ENCODE measurements at places on chromosomes 4 and X.

GRCh38 chr4:124265701-124266100 is 446.8 kb downstream of the ANKRD50 start:
- no peak for DNase-seq

GRCh38 chrX:45876206-45876605 is 669.0 kb downstream of the ZNF674 start:
- no peak for DNase-seq

- no peak for DNase-seq
Observed at GRCh38 chr4:175891851-175892250, 79.8 kb upstream of the GPM6A start.

DNA sequence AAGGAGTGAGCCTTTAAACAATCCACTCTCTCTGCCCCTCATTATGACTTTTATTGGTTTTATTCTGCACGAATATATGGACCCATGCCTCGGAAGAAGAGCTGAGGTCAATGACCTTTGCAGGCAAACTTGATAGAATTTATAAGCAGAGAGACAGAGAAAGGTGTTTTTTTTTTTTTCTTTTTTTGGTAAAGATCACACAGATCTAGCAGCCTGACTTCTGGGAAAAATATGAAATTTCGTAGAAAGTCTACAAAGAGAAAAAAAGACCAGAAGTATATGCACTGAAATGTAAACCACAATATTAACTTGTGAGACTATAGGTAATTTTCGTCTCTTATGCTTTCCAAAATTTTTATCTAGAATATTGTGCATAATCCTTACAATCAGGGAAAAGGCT is 61.6 kb downstream of the LEF1 start:
- no peak for DNase-seq

DNA sequence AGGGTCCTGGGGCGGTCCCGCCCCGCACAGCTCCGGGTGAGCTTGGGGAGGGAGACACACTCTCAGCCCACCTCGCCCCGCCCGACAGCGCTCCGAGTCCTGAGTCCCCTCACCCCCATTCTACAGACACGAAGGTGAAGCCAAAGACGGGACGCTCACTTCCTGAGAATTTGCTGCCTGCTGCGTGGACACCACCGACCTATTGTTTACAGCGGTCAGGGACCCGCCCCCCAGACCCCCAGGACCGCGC is 796 bp upstream of the ZNF141 start:
- DNase-seq = no peak

- no peak for DNase-seq
Observed at GRCh38 chr4:41537292-41537890, 566 bp upstream of the LIMCH1 start.

- DNase-seq = no peak
Observed at GRCh38 chr4:188428935-188429334, 289.7 kb downstream of the TRIML1 start.

DNA sequence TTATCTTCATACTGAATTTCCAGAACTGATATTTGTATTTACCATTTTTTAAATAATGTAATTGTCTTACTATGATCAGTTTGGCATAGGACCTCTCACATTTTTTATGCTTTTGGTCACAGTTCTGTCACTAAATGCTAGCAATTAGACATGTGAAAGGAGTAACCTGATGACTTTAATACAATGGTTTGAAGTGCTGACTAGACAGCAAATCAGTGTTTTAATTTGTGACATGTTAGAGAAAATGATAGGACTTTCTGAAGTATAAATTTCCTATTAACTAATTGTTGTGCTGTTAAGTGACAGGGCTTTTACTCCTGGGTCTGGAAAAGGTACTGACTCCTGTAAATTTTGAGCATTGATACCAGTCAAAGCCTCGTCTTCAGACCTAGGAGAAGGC is 117.5 kb downstream of the ZNF330 start:
- no peak for DNase-seq

GRCh38 chr4:54255881-54256280 is 26.8 kb downstream of the PDGFRA start:
- no peak for DNase-seq

GRCh38 chr4:185115827-185116232 is 27.2 kb upstream of the SLC25A4 start:
- no peak for DNase-seq

DNA sequence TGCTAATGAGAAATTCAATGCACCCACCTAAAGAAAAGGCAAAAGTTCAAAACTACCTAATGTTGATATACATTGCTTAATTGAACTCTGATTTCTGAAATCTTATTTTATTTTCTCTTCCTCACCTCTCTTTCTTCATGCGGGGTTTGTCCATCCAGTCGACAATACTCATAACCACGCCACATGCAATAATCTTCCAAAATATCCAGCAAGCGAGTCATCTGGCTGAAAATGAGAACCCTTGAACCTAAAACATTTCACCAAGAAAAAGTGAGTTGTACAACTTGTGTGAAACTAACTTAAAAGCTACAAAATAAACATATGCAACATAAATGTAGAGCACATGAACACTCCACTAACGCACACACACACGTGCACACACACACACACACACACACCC is 26.7 kb downstream of the SMARCA1 start:
- no peak for DNase-seq

DNA sequence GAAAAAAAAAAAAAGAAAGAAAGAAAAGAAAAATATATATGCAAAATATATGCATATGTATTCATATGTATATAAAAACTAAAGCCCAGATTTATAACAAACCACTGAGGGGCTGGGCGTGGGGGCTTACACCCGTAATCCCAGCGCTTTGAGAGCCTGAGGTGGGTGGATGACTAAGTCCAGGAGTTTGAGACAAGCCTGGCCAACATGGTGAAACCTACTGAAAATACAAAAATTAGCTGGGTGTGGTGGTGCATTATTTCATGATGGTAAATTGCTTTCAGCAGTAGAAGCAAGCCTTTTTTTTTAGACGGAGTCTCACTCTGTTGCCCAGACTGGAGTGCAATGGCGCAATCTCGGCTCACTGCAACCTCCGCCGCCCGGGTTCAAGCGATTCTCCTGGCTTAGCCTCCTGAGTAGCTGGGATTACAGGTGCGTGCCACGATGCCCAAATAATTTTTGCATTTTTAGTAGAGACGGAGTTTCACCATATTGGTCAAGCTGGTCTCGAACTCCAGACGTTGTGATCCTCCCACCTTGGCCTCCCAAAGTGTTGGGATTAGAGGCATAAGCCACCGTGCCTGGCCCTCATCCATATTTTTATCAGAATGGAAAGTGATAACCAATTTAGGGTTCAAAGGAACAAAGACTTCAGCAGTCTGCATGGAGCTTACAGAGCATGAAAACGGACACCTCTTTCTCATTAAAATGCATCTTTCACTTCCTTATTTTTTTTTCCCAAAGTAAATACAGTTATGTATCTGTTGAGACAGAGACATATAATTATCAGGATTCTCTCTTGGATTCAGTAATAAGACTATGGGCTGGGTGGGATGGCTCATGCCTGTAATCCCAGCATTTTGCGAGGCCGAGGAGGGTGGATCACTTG is 27.7 kb upstream of the MOB1B start:
- DNase-seq = no peak

GRCh38 chr4:183638436-183638835 is 20.5 kb downstream of the RWDD4 start:
- no peak for DNase-seq

DNA sequence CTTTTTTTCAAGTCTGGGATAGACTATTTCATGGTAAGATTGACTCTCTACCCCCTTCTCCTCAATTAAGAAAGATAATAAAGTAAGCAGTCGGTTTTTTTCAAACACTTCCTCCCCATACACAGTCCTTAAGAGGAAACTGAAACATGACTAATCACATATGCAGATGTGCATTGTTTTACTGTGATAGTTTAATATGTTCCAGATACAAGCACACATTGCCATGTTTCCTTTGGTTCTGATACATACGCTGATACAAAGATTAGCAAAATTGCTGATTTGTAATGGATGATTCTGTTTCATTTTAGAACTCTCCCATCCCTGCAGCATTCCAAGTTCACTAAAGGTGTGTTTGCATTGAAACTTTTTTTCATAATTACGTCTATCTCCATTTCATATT is 76.1 kb downstream of the FBXO8 start:
- DNase-seq = no peak

- DNase-seq = no peak
Observed at GRCh38 chr4:159252491-159252890, 149.6 kb downstream of the RAPGEF2 start.

DNA sequence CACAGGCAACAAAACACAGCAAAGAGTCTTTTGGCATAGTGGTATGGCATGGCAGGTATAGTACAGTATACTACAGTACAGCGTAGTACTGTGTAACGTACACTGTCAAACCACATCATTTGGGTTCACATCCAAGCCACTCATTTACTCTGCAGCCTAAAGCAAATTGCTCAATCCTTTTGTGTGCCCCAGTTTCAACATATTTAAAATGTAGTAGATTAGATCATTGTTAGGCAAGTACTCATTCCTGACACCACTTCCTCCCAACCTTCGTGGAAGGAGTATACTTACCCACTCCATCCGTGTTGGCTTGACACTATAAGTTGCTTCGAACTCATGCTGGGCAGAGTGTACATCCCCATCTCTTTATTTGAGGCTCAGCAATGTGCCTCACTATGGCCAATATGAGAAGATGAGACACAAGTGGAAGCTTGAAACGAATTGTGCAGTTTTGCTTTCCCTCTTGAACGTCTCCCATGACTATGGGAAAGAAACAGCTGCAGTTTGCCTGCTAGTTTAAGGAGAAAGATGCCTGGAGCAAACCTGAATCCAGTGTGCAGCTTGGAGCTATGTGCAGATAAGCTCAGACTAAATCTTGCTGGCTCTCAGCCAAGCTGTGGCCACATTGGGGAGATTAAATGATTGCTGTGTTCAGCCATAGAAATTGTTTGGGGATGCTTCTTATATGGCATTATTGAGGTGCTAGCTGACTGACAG is 85.7 kb upstream of the TBL1X start:
- DNase-seq = peak; percentile 1

DNA sequence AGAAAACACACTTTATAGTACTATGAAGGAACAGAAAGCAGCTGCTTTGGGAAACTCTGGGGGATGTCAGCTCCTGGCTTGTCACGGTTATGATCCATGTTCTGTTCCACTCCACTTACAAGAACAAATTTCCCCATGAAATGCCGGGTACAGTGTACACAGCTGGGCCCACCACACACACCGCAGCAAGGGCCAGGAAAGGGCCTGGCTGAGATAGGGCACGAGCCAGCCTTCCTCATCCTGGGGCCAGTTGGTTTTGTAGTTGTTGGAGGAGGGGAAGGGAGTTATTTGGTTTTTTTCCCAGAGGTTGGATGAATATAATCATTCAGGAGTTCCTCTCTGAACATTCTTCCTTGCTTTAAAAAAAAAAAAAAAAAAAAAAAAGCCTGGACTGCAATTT is 56.8 kb downstream of the SEPSECS start:
- no peak for DNase-seq

- no peak for DNase-seq
Observed at GRCh38 chr4:38919494-38919893, 51.9 kb downstream of the FAM114A1 start.

- DNase-seq = no peak
Observed at GRCh38 chr4:174244441-174244840, 39.0 kb downstream of the FBXO8 start.
